ENCODE measurements at places on chromosomes 16 and 17.

DNA sequence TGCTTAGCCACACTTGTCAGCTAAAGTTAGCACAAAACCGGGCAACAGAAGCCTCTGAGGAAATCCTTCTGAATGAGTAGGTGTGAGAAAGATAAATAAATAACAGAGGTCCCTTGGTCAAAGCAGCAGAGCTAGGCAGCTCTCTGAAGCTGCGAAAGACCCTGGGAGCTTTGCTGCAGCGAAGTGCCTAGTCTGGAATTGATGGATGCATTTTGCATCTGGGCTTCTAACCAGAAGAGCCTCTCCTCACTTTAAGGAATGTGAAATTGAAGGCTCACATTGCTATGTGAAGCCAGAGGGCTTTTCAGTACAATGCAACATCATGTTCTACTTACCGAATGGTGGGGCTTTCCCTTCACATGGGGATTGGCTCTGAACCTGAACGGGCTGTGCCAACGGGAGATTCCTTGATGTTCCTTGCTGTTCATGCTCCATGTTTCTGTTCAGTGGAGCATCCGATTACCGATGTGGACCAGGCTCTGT is 274.6 kb downstream of the HS3ST3B1 start:
- no peak for DNase-seq

DNA sequence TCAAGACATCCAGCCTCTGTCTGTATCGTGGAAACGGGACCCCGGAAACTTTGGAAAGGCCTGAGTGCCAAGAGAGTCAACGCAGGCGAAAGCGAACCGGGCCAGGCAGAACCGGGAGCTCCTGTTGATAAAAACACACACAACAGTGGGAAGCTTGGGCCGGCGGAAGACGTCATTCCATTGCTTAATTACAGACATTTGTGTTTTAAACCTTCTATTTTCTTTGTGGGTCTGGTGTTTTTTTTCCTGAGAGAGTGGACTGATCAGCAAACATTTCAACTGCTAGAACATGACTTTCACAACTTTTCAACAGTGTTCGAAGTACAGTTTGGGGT is 878 bp upstream of the RNF157 start:
- no peak for DNase-seq

DNA sequence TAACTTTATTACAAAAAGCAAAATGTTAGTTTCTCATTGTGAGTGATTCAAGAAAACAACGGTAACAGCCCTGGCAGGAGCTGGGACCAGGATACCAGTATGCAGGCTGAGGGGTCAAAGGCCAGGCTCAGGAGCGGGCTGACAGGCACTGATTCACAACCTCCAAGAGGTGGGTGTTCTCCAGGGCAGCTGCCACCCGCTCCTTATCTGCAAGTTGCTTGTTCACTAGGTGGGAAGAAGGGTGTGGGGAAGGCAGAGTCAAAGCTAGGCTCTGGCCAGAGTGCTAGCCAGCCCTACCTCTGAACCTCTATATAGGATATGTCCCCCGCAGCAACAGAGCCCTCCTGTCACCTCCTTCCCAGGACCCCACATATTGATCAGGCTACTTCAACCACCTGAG is 2.1 kb downstream of the CIAO2B start:
- DNase-seq = no peak

GRCh38 chr17:79795795-79796443 is 958 bp downstream of the CBX8 start:
- no peak for DNase-seq

GRCh38 chr17:81593105-81593871 is 41.1 kb upstream of the FAAP100 start:
- no peak for DNase-seq

DNA sequence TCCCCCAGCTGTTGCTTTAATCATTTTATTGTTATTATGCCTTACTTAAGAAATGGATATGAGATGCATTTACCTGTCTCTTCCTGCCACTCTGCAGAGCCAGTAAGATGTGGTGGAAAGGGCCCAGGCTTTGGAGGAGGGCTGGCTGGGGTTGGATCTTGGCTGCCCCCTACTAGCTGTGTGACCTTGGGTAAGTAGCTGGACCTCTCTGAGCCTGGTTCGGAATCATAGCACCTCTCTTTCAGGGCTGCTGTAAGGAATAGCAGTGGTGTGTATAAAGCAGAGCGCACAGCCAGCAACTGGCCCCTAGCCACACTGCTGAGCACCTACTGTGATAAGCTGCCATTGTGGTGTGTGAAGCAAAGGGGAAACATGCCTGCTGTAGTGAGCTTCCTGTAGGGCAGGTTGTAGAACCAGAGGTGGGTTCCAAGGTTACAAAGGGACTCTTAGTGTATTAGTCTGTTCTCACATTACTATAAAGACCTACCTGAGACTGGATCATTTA is 23.9 kb downstream of the MAPT start:
- no peak for DNase-seq

DNA sequence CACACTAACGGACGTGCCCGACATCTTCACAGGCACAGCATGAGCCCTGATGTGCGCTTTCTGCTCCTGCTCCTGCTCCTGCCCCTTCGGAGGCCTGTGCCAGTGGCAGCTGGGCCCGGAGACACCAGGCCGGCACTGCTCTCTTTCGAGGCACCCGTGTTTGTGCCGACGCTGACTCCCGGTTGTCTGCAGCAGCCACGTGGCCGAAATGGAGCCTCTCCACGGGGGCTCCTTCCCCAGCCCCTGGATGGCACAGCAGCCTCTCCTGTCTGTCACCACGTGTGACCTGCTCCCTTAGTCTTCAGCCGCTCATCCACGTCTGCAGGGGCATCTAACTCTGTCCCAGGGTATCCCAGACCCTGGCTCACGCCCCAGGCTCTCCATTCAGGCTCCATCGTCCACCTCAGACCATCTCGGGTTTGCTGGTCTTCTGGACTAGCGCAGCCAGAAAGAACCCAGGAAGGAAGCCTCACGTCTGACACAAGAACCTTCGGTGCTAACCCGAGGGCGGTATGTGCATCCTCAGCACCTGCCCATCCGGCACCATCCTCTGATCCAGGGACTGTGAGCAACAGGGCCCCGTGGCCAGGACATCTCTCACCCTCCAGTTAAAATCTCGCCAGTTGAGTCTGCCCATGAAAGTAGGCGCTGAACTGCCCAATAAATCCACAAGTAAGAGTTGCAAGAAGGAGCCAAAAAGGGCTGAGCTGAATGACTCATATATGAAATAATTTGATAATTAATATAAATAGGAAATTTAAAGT is 4.2 kb upstream of the RPH3AL start:
- DNase-seq = no peak

- DNase-seq = no peak
These were observed at the start of gene MT1H for GRCh38 chr16:56669005-56669839. MT1H (plus strand) TSS chr16:56669814; CDS start chr16:56669885, 71 bp downstream.

DNA sequence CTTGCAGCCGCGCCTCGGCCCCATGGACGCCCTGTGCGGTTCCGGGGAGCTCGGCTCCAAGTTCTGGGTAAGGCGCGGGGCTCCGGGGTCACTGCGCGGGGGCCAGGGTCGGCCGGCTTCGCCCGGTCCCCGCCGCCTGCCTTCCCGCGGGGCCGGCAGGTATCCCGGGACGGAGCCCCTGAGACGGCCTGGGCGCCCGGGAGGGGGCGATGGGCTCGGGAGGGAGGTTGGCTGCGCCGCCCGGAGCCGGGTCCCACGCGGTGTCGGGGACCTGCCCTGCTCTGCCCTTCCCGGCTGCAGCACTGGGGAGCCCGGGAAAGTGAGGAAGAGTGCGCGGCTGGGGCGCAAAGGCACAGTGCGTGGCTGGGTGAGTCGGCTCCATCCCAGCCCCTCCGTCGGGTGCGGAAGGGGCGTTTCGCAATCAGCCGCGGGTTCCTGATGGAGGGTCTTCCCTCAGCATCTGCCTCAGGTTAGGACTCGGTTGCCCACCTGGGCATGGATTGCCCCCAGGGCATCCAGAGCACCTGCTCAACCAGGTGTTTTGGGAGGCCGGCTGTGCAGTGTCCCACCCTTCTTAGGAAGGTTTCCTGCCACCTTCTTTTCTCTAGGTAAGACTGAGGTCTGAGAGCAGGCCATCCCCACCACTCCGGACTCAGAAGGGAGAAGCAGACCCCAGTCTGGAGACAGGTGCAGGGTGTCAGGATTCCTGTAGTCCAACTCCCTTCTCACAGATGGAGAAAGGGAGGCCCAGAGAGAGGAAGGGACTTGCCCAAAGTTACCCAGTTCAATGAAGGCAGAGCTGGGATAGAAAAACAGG is 442 bp downstream of the ABCC3 start:
- DNase-seq = no peak

DNA sequence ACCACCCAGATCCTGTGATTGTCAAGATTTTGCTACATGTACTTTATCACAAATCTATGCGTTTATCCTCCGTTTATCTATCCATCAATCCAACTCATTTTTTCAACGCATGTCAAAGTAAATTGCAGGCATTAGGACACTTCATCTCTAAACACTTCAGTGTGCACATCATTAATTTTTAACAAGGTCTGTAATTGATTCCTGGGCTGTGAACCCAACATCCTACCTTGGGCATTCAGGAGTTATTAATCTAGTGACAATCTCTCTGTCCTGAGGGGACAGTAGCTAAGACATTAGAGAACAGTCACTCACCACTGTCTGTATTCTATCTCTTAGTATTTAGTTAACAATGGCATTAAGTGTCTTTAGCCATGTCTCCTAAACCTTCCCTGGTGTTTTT is 264.7 kb downstream of the SOX9 start:
- no peak for DNase-seq

DNA sequence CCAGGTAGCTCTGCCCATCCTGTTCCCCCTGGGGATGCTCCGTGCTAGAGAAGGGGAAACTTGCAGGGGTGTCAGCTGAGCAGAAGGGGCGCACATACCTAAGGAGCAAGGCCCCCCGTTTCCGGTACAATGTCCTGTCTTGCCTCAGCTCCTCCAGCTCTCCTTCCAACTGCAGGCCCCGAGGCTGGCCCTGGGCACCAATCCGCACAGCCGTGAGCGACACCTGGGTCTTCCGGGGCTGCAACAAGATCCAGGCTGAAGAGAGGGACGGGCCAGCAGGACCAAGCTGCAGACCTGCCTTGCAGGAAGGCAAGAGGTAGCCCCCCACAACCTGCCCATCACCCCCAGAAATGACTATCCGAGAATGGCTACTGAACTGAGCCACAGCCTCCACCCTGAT is 102.6 kb downstream of the RMI2 start:
- DNase-seq = no peak
